ENCODE measurements at places on chromosomes 7 and 10. TPM values are rescaled to one million over a fixed set of nuclear protein-coding genes. Genes with fewer than 3 reads are reported as not detected.

PDE1C gene
- total RNA-seq, result 100 TPM

ADAM22 gene
- total RNA-seq, result 7.2 TPM

TRIL gene
- 0.37 TPM for total RNA-seq

OR6B1 gene
- not detected for total RNA-seq

PROSER2 gene
- 31.3 TPM for total RNA-seq

CFAP43 gene
- total RNA-seq, result 0.37 TPM

ING3 gene
- total RNA-seq, result 21.8 TPM

ECD gene
- total RNA-seq, result 23.3 TPM

OR13A1 gene
- not detected for total RNA-seq

CYP2C19 gene
- total RNA-seq, result not detected

STAG3 gene
- 1.2 TPM for total RNA-seq

SLIT1 gene
- total RNA-seq, result not detected

SSC4D gene
- total RNA-seq, result 0.75 TPM

AQP1 gene
- 1.2 TPM for total RNA-seq

CARD11 gene
- 1.7 TPM for total RNA-seq

MORN4 gene
- total RNA-seq, result 15.1 TPM

ANKRD22 gene
- not detected for total RNA-seq

LRMDA gene
- total RNA-seq, result 4.5 TPM

STEAP1B gene
- total RNA-seq, result 35.9 TPM

SUN1 gene
- 104 TPM for total RNA-seq

GRID2IP gene
- total RNA-seq, result not detected

COL13A1 gene
- 59.4 TPM for total RNA-seq

CLDN4 gene
- total RNA-seq, result 6.8 TPM

LIPF gene
- total RNA-seq, result not detected

C7orf33 gene
- not detected for total RNA-seq

CYP2E1 gene
- total RNA-seq, result 6.4 TPM

RTKN2 gene
- 1.9 TPM for total RNA-seq

MICALL2 gene
- total RNA-seq, result 18.1 TPM

EGR2 gene
- total RNA-seq, result 0.34 TPM
